GDM1 (cell line): ENCODE measurements at places on chromosomes 7 and 10.

DNA sequence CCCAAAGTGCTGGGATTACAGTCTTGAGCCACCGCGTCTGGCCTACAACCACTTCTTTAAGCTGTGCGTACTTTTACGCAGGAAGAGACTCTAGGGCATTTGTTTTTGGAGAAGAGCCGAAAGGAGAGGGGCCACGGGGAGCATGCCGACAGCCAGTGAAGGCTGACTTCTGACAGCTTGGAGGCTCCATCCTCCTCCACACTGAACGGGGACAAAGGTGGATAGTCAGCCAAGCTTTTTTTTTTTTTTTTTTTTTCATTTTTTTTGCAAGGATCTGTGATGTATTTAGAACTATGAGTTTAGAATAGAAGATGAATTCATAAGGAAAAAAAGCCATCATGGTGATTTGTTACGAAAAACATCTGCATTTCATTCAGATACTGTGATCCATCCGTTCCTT, 221.7 kb downstream of the ARHGAP21 start:
- DNase-seq: no peak

DNA sequence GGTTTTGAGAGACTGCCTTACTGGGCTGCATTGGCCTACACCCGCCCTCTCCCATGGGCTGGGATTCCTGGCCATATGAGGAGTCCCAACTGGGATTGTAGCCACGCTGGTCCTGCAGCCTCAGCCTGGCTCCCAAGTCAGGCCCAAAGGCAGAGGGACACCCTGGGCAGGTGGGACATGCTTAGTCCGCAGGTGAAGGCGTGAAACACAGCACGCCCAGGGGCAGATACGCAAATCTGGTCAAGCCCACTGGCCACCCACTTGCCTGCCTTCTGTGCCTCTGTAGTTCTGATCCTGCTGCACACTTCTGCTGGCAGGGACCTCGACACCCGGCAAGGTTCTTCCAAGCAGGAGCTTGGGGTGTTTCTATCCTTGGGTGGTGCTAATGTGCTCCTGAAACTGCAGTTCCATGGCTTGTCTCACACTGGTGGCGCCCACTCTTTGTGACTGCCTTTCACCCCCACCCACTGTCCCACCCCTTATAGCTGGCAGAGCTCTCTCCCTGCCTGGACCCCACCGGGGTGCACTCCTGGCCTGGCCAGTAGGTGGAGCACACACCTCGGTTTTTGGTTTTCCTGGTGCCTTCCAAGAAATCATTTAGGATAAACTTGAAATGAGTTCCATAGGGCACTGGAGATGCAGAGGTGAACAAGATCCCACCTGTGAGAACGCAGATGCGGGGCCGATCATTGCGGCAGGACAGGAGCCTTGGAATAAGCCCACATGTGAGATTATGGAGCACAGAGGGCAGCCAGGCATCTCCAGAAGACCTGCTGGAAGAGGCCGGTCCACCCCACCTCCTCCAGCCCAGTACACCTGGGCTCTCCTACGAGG, 47.9 kb downstream of the MKI67 start:
- no peak for DNase-seq

DNA sequence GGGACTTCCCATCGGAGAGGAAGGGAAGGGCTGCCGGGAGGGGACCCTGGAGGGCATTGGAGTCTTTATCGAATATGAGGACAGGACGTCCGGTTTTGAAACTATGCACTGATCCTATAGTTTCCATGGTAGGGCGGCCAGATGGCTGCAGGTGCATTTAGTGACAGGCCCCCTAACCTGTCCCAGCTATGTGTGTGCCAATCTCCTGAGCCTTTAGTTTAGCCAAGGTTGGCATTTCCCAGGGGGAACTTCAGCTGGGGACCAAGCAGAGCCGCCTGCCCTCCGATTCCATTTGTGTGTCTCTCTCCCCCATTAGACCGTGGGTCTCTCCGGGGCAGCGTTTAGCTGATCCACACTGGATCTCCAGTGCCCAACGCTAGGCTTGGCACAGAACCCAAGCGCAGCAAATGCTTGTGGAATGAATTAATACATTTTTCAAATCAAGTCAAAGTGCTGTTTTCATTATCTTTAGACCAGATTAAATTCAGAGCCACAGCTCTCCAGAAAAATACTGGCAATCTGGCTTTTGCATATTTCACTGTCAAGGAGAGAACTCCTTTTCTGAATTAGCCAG, 19.9 kb downstream of the TMEM270 start:
- no peak for DNase-seq

DNA sequence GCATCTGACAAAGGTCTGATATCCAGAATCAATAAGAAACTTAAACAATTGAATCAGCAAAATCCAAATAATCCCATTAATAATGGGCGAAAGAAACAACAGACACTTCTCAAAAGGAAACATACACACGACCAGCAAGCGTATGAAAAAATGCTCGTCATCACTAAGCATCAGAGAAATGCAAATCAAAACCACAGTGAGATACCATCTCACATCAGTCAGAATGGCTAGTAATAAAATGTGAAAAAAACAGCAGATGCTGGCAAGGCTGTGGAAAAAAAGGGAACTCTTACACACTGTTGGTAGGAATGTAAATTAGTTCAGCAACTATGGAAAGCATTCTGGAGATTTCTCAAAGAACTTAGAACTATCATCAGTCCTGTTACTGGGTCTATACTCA, 496.7 kb downstream of the SH2D4B start:
- DNase-seq: no peak

GRCh38 chr7:106010331-106010730, 47.3 kb downstream of the CDHR3 start:
- DNase-seq: no peak

DNA sequence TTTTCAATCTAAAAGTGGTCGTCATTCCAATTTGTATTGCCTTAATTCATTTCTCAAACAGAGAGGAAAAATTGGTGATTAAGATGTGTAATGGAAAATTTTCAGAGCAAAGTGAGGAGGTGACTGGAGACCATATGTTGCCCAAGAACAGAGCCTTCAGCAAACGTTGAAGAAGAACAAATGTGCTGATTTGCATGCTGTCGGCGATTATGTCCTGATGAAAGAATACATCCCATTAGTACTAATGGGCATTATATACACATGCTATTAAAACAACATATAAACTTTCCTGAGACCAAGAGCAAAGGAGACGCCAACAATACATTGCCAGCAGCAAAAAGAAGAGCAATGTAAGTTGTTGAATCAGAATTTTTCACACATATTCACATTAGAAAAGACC, 100.0 kb upstream of the ARID5B start:
- no peak for DNase-seq

- DNase-seq: no peak
These were observed 243.9 kb downstream of the SNX13 start for GRCh38 chr7:17696422-17696821.
